ENCODE measurements at places on chromosomes 2 and 18.

DNA sequence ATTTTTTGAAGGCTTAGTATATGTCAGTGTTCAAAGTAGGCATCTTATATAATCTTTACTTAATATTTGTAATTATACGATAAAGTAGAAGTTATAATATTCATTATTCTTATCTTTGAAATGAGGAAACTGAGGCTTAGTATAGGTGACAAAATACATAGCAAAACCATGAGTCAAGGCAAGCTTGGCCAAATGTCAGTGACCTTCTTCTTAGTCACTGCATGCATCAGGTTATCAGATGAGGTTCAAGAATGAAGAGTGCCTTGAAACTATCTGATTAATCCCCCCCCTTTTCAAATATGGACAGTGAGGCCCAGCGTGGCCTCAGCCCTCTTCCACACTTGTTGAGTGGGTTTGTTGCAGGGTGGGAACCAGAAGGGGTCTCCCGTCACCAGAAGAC, 59.3 kb downstream of the PMAIP1 start:
- no peak for DNase-seq

DNA sequence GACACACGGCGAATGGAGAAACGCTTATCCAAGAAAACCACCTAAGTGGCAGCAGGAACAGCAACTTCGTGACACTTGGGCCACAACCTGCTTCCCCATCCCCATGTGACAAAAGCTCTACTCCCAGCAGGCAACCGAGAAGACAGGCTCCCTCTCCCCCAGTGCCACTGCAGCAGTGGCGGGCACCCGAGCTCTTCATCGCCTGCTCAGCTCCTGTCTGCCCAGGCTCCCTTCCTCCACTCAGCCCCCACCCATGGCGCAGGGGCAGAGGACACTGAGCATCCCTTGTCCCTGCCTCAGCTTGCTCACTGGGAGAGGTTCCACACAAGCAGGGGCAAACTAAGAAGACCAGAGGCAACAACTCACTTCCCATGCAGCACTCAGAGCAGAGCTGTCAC, 22.9 kb downstream of the SLC66A2 start:
- no peak for DNase-seq

DNA sequence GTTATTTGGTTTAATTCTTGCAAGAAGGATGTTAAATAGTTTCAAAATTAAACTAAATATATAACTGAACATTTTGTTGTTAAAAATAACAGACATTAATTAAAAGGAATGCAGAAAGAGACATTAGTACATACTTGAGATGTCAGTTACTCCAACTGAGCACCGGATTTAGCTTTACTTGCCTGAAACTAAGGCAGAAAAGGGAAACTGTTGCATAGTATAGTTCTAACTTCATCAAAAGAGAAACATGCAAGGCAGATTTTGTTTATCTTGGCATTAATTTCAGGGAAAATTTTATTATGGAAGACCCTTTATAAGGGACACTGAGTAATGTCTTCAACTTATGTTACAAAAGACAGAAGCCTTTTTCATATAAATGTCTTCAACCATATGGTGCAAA, 218.3 kb downstream of the STK39 start:
- DNase-seq = no peak

- DNase-seq = no peak
Measured at GRCh38 chr2:112924821-112925220, 13.9 kb downstream of the IL37 start.

DNA sequence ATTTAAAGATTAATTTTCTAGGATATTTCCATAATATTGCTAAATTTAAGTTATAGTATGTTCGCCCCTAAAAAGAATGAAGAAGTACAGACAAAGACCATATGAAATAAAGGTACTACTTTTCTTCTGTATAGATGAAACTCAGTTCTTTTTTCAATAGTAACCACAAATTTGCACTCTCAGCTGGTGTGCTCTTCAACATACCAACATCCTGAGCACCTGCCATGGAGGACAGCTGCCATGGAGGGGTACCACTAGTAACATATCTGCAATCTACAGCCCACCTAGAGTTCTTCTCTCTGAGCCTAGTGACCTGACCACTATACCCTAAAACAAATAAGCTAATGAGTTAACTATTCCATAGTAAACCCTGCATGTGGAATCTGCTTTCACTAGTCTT, 36.8 kb upstream of the ERCC3 start:
- DNase-seq = no peak
